ENCODE measurements at places on chromosomes 2 and 18.

- no peak for DNase-seq
These were observed 198.5 kb downstream of the SP3 start for GRCh38 chr2:173766537-173767289.

DNA sequence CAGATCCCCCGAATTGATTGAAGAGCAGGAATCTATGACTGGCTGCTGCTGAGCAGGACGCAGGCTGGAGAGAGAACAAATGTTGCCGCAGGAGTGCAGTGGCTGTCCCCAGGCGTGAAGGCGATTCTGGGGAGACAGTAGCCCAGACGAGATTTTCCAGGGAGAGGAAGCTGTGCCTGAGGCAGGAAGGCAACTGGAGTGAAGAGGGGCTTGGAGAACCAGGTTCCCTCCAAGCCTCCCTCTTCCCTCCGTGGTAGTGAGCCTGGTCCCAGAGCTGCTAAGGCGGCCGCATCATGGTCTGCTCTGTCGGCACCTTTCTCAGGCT, 1.3 kb upstream of the NPPC start:
- DNase-seq: no peak

DNA sequence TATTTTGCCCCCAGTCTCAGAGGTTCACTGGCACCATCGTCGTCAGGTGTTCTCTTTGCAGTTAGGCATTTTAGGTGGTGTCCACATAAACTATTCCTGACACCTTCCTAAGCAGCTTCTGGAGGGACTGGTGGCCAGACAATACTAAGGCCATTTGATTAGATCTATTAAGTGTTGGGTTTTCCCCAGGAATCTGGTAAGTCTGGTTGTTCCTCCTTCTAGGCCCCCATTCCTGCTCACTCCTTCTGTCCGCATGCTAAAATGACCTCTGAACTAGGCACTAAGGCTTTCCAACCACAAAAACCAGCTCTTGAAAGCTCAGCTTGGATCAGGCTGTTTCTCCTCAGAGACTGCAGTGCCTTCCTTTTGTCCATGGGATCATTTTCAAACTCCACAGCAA, 100.7 kb downstream of the MGAT5 start:
- no peak for DNase-seq

- DNase-seq: no peak
These were observed 205.6 kb downstream of the TNS1 start for GRCh38 chr2:217797165-217797564.

DNA sequence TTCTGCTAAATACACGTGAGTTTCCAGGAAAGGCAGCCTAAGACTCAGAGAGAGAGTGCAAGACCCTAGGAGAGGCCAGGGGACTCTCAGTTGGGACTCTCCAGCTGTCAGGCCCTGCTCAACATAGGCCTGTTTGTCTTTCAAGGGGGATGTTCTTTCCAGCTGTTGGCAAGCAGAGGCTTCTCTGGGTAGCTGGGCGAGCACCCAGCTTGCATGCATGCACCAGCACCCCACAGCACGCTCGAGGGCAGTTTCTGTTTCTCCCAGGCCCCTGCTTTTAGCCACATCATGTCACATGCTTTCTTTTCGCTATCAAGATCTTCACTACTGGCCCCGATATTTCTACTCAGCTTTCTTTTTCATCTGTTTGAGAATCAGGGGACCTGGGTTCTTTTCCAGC, 479.3 kb upstream of the HS6ST1 start:
- no peak for DNase-seq

- no peak for DNase-seq
These were observed 159.4 kb downstream of the TPO start for GRCh38 chr2:1572638-1573037.

GRCh38 chr18:36636237-36636817, 192.5 kb downstream of the TPGS2 start:
- no peak for DNase-seq

DNA sequence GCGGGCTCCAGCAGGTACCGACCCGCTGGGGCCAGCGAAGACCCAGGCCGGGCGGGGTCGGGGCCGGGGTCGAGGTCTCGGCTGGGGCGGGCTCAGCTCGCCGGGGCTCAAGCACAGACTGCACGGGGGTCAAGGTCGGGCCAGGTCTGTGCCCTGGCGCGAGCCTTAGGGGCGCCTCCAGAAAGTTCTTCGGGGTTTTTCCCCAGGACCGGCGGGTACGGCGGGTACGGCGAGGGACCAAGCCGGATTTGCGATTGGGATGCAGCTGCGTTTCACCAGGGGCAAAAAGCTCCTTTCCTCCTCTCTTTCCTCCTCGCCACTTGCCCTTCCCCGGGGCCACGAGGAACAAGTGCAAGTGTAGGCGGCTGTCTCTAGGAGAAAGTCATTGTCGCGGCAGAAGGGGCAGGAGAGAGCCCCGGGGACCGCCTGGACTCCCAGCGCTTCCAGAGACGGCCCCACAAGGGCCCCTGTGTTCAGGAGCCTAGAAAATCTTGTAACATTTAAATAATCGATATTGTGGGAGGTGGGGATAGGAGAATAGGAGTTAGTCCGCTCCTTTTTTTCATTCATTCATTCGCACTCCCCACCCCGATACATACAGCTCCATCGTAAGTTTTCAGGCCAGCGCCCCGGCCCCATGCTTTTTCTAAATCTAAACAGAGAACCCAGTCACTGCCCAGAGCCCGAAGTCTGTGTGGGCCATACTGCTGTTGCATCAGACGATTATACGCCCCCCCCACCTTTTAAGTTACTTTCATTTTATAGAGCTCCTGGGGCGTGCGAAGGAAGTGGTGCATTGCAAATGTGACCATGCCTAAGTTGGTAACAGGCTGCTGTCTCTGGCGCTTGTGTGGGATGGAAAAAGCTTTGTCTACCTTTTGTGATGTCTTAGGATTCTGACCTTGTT, 679 bp downstream of the PMAIP1 start:
- DNase-seq: peak; percentile 60

DNA sequence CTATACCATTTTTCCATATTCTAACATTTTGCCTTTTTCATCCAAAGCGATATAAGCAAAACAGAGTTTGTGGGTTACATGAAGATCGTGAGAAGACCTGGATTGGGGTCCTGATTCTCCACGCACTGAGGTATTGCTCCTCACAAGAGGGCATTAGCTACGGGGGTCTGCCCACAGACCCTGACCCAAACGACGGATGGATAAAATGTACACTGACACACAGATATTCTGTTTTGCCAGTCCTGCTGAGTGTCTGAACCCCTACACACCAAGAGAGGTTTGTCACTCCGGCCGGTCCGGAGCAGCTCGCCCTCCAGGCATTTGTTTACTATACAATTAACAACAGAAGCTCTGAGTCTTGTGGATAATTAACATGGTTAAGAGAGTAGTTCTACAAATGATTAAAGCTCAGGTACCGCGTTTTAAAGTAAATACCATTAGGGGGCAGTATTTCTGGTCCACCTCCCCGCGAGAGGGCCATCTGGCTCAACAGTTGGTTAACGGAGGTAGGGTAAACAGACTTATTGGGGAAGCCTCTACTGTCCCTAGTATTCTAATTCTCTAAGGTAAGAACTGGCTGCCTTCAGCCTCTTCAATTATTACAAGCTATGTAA, 28.4 kb downstream of the SCYGR8 start:
- DNase-seq: no peak

DNA sequence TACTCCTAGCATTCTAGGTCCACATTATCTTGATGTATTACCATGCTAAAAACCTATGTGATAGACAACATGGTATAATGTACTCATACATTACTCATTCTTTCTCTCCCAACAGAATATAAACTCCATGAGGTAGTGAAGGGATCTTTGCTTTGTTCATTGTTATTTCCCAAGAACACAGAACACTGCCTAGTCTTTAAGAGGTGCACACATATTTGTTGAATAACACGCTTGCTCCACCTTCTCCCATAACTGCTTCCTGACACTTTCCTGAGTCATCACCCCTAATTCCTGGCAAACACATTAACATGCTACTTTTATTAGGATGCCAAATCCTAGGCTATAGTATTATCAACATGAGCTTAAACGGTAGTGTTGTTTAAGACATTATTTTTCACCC, 41.3 kb downstream of the REV1 start:
- no peak for DNase-seq

- DNase-seq: peak; percentile 81
These were observed 114.0 kb downstream of the FAM210A start for GRCh38 chr18:13612196-13612997.

DNA sequence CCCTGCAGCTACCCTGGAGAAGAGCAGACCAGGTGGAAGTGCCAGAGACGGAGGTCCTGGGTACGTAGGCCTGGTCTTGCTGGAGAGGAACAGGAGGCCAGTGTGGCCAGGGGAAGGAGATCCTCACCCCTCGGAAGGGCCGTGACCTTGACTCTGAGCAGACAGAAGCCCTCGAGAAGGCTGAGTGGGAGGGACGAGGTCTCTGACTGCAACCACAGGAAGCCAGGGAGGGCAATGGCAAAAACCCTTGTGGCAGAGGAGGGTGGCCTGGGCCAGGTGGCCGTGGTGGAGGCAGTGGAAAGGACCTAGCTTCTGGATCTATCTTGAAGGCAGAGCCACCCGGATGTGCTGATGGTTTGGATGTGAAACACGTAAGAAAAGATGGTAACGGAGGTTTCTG, 28.1 kb downstream of the THAP4 start:
- no peak for DNase-seq

DNA sequence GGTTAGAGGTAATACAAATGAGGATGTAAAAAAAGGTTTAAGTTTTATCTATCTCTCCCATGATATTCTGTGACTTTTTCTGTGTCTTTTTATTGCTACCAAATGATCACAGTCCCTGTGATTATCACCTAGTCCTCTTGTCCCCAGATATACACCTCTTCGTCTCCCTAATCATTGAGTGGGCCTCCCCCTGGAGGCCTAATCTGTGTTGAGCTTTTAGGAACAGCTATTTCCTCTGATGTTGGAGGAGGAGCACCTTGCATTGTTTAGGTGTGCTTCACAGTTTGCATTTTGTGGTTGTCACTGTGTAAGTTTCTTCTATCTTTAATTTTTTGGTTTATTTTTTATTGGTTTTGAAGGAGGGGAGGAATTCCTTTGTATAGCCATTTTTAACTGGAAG, 33.3 kb downstream of the CCDC85A start:
- no peak for DNase-seq

Data from effector memory CD4-positive, alpha-beta T cell (primary cell).